BJ (cell line): ENCODE measurements at places on chromosomes 6 and 20. TPM values are rescaled to one million over a fixed set of nuclear protein-coding genes. Genes with fewer than 3 reads are reported as not detected.

Gene TNFRSF21
- polyA plus RNA-seq: 2.4 and 3.6 TPM in 2 replicates

Gene PAQR8
- 2.2 and 2.3 TPM in 2 replicates for polyA plus RNA-seq

Gene UBD
- not detected in 2 replicates for polyA plus RNA-seq

Gene PRSS35
- 0.37 and 0.58 TPM in 2 replicates for polyA plus RNA-seq

Gene HDGFL1
- polyA plus RNA-seq: not detected in 2 replicates

Gene GPR63
- 0.38 and 0.61 TPM in 2 replicates for polyA plus RNA-seq

Gene RPS21
- polyA plus RNA-seq: 3,553 and 3,818 TPM in 2 replicates

Gene SNRPB2
- polyA plus RNA-seq: 28.1 and 70.3 TPM in 2 replicates

Gene SALL4
- 0.51 and 0.54 TPM in 2 replicates for polyA plus RNA-seq

Gene GCNT2
- 0.04 and 0.11 TPM in 2 replicates for polyA plus RNA-seq

Gene ABHD16A
- 44.2 and 53.3 TPM in 2 replicates for polyA plus RNA-seq

Gene SPAG4
- polyA plus RNA-seq: 8.3 and 11.4 TPM in 2 replicates

Gene TMEM170B
- polyA plus RNA-seq: 0.23 and 0.50 TPM in 2 replicates

Gene RING1
- 24.4 and 36.6 TPM in 2 replicates for polyA plus RNA-seq

Gene TUBB2B
- 10.9 and 13.3 TPM in 2 replicates for polyA plus RNA-seq

Gene CCR6
- not detected in 2 replicates for polyA plus RNA-seq

Gene CD93
- polyA plus RNA-seq: not detected in 2 replicates

Gene LPA
- polyA plus RNA-seq: not detected in 2 replicates

Gene TCF15
- not detected in 2 replicates for polyA plus RNA-seq

Gene BPIFA2
- polyA plus RNA-seq: not detected in 2 replicates

Gene CRYBG1
- 0.75 and 1.4 TPM in 2 replicates for polyA plus RNA-seq

Gene SERAC1
- 6.1 and 10.9 TPM in 2 replicates for polyA plus RNA-seq

Gene HSPA12B
- polyA plus RNA-seq: 0.02 TPM in 1 of 2 replicates, not detected in the other

Gene TRIM40
- polyA plus RNA-seq: not detected in 2 replicates

Gene TFAP2A
- polyA plus RNA-seq: 12.6 and 14.0 TPM in 2 replicates

Gene LY6G6C
- polyA plus RNA-seq: not detected in 2 replicates

Gene ELOVL2
- polyA plus RNA-seq: 0.17 and 0.21 TPM in 2 replicates
